Activated CD8-positive, alpha-beta T cell treated with anti-CD3 and anti-CD28 coated beads, Interleukin-2, amount 10 ng/mL, durations not matched to agents 7 days and 5 days (primary cell): ENCODE measurements at places on chromosomes 16 and 17. TPM values are rescaled to one million over a fixed set of nuclear protein-coding genes. Genes with fewer than 3 reads are reported as not detected.

DNA sequence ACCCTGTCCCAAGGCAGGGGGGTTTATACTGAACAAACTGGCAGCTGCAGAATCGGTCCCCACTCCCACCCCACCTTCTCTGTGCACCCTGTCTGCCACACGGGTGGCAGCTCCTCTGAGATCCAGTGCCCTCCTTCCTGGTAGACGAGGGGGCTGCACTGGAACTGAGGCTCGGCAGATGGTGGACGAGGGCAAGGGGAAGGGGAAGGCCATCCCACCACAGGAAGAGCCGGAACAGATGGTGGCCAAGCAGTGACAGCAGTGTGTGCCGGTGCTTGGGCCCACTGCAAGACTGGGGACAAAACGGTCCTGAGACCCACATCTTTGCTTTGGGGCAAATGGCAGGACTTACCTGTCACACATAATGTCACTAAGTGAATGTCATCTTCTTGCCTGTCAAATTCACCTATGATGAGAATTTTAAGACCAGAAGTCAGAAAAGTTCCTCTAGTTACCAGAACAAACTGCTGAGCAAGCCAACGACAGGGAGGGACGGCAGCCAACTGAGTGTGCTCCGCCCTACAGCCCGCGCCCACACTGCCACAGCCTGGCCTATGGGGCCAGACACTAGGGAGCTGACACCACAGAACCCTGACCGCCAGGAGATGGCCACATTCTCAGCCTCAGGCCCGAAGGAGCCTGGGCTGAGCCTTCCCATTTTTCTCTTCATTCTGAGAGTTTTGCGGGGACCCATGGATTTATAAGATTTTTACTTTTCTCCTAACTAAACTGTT, 14.4 kb downstream of the NTAN1 start:
- DNase-seq = no peak

SLC38A8 gene
- not detected for total RNA-seq

STH gene
- not detected for total RNA-seq

DNA sequence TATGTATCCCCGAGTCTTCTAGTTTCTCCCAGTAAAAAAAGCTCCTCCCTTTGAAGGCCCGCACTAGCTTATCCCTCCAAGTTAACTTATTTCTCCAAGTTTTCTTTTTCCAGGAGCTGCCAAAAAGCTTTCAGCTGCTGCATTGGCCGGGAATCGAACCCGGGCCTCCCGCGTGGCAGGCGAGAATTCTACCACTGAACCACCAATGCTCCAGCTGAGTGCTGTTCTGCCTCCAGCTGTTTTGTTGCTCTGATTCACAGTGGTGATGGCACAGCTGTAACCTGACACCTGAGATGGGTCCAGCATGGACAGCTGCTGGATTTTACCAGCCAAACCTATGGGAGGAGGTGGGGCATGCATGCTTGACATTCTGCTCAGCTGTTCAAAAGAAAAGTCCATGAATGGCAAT, 22.1 kb downstream of the VAC14 start:
- DNase-seq = no peak

KCTD13 gene
- 35.5 TPM for total RNA-seq

DNA sequence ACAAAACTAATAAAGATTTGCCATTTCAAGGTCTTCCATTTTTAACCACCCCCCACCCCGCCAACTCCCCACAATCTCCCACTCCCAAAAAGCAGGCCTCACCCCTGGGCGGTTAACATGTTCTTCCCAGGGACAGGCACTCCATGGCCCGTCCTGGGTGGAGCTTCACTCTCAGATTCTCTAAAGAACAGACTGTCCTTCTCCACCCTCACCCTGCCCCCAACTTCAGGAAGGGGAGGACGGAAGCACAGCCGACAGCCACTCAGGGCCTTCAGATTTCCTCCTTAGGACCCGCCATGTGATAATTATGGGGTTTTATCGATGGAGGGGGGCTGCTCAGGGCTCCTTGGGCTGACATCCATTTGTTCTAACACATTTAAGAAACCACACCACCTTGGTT, 61.9 kb downstream of the ZFHX3 start:
- DNase-seq = no peak

PRSS33 gene
- total RNA-seq = not detected

CFAP52 gene
- total RNA-seq = not detected

SEC14L1 gene
- total RNA-seq = 88.8 TPM

CISD3 gene
- 48.2 TPM for total RNA-seq

MMP28 gene
- total RNA-seq = not detected

GRCh38 chr17:67718325-67718941, 697 bp downstream of the NOL11 start:
- DNase-seq = no peak

DNA sequence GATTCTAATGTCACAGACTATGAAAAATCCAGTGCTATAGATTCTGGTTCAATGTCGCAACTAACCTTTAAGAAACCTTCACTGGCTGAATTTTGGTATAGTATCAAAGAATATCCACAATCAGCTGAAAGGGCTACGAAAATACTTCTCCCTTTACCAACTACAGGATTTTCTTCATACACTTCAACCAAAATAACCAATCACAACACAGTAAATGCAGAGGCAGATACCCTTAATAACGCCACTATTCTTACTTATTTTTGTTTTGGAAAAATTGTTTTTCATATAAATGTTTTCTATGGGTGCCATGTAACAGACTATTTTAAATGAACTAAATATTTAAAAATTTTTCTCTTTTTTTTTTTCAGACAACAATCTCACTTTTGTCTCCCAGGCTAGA, 48.9 kb upstream of the TRAP1 start:
- no peak for DNase-seq

ZNF469 gene
- total RNA-seq = 0.66 TPM

TMC7 gene
- total RNA-seq = not detected

SULT1A1 gene
- 11.8 TPM for total RNA-seq
